AG09319 (cell line): ENCODE measurements at places on chromosomes 3 and 15.

DNA sequence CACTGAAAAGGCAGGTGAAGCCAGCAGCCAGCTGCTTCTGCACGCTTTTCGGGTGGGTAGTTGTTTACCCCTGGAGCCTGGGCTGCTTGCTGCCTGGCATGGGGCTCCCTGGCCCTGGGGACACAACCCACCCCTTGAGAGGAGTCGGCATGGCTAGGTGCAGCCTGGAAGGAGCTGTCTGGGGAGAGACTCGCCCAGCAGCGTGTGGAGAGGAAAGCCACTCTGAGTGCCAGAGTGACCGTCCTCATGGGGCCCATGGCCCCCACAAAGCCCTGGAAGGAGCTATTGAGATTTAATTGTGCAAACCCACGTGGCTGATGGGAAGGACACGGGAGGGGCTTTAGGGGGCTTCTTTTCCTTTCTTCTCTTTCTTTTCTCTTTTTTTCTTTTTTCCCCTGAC, 137.5 kb downstream of the OPA1 start:
- no peak for DNase-seq

DNA sequence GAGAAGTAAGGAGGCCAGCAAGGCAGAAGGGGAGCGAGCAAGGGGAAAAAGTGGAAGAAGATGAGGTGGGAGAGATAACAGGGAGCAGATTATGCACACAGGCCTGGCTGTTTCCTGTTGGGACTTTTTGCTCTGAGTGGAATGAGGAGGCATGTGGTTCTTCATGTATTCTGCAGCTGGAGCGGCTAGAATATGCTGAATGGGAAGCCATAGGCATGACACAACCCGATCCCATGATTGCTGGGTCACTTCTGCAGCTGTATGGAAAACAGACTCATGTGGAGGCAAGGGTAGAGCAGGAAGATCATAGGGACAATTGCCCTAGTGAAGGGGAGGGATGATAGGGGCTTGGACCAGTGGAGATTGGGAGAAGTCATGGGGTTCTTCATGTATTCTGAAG, 206.0 kb upstream of the SUCLG2 start:
- DNase-seq = no peak

GRCh38 chr3:158953131-158953530, 151.3 kb downstream of the MFSD1 start:
- peak; percentile 25 for DNase-seq

- DNase-seq = no peak
Measured at GRCh38 chr3:114441386-114441785, 147.6 kb downstream of the TIGIT start.

DNA sequence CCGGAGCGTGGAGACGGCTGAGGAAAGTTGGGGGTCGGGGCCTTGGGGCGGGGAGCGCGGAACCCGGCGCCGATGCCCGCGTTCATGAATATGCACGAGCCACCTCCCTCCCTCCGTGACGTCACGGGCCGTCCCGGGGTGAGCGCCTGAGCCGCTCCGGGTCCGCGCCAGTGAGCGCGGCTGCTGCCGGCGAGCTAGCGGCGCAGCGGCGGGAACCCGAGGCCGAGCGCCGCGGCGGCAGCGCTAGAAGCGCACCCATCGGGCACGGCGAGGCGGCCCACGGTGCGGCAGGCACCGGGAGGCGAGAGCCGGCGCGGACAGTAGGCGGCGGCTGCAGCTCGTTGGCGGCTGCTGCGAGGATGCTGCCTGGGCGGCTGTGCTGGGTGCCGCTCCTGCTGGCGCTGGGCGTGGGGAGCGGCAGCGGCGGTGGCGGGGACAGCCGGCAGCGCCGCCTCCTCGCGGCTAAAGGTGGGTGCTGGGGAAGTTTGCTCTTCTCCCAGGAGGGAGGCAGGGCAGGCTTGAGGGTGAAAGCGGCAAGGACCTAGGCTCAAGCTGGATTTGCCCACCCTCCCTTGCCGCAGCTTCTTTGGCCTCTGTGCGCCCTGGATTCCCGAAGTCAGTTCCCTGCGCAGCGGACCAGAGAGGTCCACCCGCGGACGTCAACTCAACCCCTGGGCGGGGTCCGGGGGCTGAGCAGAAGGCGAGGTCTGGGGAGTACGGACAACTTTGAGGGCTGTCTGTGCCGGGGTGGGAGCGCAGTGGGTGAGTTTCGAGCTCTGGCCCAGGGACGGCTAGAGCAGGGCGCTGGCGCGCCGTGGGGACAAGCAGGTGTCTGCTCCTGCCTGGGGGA, at the start of gene CLSTN2:
CLSTN2 (plus strand) TSS at position 170 of the 850 bp plus-strand sequence.
- no peak for DNase-seq
